ENCODE measurements at places on chromosomes 6 and 20.

DNA sequence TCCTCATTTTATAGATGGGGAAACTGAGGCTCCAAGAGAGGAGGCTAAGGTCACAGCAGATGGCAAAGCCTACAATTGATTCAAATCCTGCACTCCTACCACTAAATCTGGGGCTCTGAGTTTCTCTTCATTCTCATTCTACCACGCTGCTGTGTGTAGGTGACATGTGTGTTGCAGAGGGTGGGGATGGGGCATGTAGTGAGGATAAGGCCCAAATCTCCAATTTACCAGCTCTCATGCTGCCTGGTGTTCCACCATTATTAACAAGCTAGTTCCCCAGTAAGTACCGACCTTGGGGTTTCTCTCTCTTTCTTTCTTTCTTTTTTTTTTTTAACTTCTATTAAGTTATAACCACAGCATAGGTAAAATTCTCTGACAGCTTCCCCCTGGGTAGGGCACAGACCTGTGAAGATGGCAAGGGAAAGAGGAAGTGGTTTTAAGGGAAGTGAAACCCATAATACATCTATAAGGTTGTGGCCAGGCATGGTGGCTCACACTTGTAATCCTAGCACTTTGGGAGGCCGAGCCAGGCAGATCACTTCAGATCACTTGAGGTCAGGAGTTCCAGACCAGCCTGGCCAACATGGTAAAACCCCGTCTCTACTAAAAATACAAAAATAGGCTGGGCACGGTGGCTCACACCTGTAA, 13.0 kb upstream of the MATN4 start:
- no peak for DNase-seq

DNA sequence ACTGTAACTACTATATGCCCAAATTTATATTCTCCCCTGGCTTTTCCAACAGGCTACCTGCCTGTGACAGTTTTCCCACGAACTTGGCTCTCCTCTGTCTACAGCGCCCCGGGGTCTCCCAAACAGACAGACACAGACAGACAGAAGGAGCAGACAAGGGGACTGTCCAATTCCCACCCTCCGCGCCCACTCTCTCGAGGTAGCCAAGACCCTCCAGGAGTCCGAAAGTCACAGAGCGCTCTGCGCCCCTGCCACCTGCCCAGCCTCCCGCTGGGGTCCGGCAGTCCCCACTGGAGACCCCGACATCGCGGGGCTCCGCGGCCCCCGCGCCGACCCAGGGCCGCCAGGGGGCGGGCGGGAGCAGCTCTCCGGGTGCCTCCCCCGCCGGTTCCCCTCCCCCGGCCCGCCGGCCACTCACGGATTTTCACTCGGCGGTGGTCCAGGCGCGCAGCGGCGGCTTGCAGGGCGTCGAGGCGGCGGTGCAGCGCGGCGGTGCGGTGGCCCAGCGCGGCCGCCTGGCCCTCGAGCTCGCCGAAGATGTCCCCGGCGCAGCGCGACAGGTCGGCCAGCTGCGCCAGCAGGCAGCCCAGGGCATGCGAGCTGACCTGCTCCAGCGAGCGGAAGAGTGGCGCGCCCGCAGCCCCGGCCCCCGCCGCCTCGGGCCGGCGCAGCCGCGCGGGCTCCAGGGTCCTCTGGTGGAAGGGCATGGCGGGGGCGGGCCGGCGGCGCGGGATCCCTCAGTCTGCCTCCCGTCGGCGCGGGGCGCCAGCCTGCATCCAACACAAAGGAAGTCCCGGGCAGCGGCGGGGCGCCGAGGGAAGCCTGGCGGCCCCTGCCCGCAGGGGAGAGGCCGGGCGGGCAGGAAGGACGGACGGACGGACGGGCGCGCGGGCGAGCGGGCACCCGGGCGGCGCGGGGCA, 81.3 kb upstream of the CCDC28A start:
- no peak for DNase-seq

- DNase-seq, result no peak
Measured at GRCh38 chr6:40912158-40912946, 126.7 kb downstream of the UNC5CL start.

- DNase-seq, result peak; percentile 74
Measured at GRCh38 chr6:161444464-161444863, 170.6 kb upstream of the AGPAT4 start.

DNA sequence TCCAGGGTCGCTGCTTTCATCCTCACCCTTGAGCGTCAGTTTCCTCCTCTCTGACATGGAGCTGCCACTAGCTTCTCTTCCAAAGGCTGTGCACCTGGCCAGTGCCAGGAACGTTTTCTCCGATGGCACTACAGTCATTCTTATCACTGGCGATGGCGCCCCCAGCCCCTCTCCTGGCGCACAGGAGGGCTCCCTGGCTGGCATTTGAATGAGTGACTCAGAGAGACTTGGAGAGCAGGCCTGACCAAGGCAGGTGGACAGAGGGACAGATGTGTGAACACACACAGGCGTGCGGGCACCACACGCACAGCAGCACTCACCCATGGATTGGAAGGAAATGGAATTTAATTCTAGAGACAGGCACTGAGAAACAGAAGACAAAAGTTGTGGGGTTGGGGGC, 77.6 kb downstream of the SRC start:
- DNase-seq, result no peak

DNA sequence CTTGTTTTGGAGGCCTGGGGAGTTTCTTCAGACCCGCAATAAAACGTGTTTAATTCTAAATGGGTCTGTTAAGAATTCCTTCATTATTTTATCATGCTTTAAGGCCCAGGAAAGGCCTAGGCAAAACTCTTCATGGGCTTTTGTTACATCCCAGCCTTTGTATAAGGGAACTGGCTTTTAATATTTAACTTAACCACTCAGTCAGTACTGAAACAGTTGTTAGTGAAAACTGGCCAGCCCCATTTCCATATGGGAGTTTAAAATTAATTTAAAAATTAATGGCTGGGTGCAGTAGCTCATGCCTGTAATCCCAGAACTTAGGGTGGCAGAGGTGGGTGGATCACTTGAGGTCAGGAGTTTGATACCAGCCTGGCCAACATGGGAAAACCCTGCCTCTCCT, 213.2 kb upstream of the FKBP1C start:
- no peak for DNase-seq
